H9 (cell line): ENCODE measurements at places on chromosomes 1 and 21. TPM values are rescaled to one million over a fixed set of nuclear protein-coding genes. Genes with fewer than 3 reads are reported as not detected.

The OBSCN gene
- total RNA-seq, result 30.8 and 33.3 TPM in 2 replicates

- no peaks in the 10 kb centered on the region for H3K4me1 ChIP-seq
- H3K27me3 ChIP-seq, result no peaks in the 10 kb centered on the region
- DNase-seq, result no peak
- no peak overlapping the region for H3K27ac ChIP-seq
- H3K36me3 ChIP-seq, result no peaks in the 10 kb centered on the region
- no peak overlapping the region for H3K4me3 ChIP-seq
Observed at GRCh38 chr1:183845681-183846080, 40.8 kb downstream of the RGL1 start.

GRCh38 chr1:5574641-5575040 lies 417.6 kb downstream of the NPHP4 start:
- H3K4me1 ChIP-seq, result no peaks in the 10 kb centered on the region
- H3K27ac ChIP-seq, result no peak overlapping the region
- H3K36me3 ChIP-seq, result no peaks in the 10 kb centered on the region; the same call in 1 of the 2 replicates
- no peaks in the 10 kb centered on the region for H3K27me3 ChIP-seq
- no peak overlapping the region for H3K4me3 ChIP-seq

DNA sequence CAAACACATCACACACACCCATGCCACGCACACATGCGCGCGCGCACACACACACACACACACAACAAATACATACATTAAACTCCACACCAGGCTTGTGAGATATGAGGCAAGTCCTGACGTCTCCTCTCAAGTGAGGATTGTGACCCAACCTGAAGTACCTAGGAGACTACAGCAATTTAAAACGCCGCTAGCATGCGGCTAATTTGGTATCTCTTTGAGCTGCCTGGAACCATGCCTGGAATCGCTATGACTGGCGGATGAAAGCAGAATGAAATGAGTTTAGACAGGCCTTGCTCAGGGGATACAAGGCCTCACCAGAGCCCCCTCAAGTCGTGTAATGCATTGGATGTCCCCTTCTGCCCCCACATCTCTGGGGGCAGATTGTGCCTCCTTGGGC lies 1.6 kb upstream of the RAB7B start:
- no peaks in the 10 kb centered on the region for H3K36me3 ChIP-seq
- no peak overlapping the region for H3K4me3 ChIP-seq
- no peaks in the 10 kb centered on the region; the same call in 1 of the 2 replicates for H3K27me3 ChIP-seq
- no peak overlapping the region for H3K27ac ChIP-seq

DNA sequence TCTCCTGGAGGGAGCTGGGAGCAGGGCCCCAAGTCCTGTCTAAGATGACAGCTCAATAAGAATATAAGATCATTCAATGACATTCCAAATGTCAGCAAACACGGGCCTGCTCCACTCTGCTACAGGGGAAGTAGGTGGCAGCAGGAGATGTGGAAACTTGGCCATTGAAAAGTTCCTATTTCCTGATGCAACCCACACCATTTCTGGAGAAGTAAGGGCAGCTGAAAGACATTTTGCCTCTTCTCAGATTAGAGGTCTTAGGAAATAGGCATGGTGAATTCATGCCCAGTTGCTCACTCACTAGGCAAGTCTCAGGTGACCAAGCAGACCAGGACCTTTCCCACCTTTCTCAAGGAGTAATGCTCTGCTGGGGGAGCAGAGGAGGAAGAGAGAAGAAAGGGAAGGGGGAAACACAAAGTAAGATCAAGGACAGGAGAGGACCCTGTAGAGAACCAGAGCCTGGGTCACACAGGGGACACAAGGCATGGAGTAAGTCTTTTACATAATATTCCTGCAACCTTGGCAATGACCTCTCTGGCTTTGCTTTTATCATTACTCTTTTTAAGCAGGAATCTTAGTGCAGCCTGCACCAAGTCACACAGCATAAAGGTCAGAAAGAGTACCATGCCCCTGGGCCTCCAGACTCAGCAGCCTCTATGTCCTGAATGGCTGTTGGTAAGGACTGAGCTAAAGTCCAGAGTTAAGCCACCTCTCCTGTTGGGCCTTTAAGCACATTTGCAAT lies 68.9 kb downstream of the DMAP1 start:
- H3K4me3 ChIP-seq, result no peak overlapping the region
- no peaks in the 10 kb centered on the region for H3K27me3 ChIP-seq
- no peaks in the 10 kb centered on the region; the same call in 1 of the 2 replicates for H3K4me1 ChIP-seq
- DNase-seq, result no peak

DNA sequence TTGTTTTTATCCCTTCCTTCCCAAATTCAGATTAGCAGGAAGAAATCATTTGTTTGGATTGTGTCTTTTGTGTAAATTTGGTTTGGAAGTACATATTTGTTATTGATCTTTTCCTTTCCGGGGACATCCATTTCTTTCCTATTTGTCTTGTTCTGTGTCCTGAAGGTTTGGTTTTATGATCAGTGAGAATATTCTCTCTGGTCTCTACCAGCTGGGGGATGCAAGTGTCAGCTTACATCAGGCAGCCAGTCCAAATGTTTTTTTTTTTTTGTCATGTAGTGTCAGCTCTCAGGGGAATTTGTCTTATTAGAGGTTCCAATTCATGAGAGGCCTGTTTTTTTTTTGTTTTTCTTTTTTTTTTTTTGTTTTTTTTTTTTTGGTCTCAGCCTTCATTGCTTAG lies 479.2 kb upstream of the LRRC7 start:
- H3K27ac ChIP-seq, result no peak overlapping the region
- H3K4me1 ChIP-seq, result peaks cover 12% of the 10 kb centered on the region; the same call in 1 of the 2 replicates
- H3K27me3 ChIP-seq, result no peaks in the 10 kb centered on the region
- H3K4me3 ChIP-seq, result no peak overlapping the region
- no peak for DNase-seq
- H3K36me3 ChIP-seq, result peaks cover 5% of the 10 kb centered on the region
